Lung (tissue), 17 donors: ENCODE measurements at places on chromosomes 16 and 17.

DNA sequence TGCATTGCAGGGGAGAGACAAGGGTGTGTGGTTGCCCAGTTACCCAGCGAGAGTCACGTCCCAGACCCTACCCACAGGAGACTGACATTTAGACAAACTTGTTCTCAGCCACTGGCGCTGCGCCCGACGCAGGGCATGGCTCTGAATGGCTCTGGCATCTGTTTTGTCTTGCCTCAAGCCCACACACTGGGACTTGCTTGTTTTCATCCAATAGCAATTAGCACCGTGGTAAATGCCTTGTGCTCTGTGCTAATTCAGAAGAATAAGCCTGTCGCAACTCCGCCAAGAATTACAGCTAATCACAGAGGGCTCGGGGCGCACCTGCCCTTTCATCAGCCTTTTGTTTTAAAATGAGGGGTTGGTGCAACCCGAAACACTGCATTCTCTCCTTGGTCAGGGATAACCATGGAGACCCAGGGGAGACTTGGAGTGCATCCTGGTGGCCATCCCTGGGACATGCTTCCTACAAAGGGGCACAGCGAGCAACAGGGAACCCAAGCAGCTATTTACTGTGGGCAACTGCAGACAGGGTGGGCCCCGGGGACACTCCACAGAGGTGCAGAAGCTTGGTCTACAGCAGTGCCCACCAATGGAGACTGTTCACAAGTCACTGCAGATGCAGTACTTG, 220.6 kb upstream of the ZFHX3 start:
- no peak for DNase-seq

DNA sequence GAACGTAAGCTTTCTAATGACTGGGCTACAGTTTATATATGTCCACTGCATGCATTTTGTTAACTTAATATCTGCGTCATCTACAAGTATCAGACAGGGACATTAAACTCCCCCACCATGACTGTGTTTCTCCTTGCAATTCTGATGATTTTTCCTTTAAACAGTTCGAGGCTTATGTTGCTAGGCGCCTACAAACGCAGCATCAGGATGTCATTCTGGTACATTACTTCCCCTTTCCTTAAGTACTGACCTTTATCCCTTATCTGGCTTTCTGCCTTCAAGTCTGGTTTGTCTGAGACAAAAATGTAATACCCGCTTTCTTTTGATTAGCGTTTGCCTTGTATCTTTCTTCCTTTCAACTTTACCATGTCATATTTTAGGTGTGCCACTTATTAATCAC, 362.4 kb downstream of the SLC39A11 start:
- peak; percentile 61 for DNase-seq

GRCh38 chr17:17818088-17818526, 18.7 kb downstream of the SREBF1 start:
- DNase-seq = no peak

- DNase-seq = no peak
Measured at GRCh38 chr17:22506231-22506630, 813.9 kb downstream of the KCNJ18 start.

GRCh38 chr17:41559548-41559947, 12.3 kb downstream of the KRT9 start:
- no peak for DNase-seq

GRCh38 chr16:77894162-77894561, 105.8 kb downstream of the VAT1L start:
- DNase-seq = no peak

- peak; percentile 24 for DNase-seq
Measured at GRCh38 chr16:55418586-55418985, 60.4 kb upstream of the MMP2 start.

- DNase-seq = peak; percentile 99
Measured at GRCh38 chr17:67260170-67260987, 15.4 kb upstream of the HELZ start.

GRCh38 chr17:34852614-34853013, 108.6 kb downstream of the CCT6B start:
- DNase-seq = no peak

- DNase-seq = no peak
Measured at GRCh38 chr17:40511136-40511535, 9.7 kb upstream of the TNS4 start.

DNA sequence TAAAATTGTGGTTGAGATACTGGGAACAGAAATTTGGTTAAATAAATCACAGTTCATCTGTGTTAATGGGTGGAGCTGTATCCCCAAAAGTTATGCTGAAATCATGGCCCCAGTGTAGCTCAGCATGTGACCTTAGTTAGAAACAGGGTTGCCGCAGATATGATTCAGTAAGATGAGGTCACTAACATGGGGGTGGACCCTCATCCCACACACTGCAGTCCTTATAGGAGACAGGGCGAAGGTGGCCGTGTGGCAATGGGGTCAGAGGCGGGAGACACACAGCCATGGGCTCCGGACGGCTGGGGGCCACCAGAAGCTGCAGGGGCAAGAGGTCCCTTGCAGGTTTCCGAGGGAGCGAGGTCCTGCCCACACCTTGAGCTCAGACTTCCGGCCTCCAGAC, 10.7 kb downstream of the GALNS start:
- DNase-seq = no peak

GRCh38 chr17:36849871-36850348, 87.4 kb upstream of the LHX1 start:
- no peak for DNase-seq

DNA sequence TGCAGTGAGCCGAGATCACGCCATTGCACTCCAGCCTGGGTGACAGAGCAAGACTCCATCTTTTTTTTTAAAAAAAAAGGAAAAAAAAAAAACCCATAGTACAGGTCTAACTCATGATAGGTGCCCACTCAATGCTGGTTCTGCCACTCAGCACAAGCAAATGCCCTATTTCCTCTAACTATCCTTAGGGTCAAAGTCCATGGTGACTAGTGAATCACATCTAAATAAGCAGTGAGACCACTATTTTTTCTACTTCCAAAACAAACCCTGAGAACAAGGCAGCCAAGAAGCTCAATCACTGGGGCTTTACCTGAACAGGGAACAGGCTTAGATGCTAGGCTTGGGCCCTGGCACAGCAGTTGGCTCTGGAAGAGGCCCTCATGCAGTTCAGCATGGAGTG, 3.4 kb downstream of the BLTP2 start:
- no peak for DNase-seq

DNA sequence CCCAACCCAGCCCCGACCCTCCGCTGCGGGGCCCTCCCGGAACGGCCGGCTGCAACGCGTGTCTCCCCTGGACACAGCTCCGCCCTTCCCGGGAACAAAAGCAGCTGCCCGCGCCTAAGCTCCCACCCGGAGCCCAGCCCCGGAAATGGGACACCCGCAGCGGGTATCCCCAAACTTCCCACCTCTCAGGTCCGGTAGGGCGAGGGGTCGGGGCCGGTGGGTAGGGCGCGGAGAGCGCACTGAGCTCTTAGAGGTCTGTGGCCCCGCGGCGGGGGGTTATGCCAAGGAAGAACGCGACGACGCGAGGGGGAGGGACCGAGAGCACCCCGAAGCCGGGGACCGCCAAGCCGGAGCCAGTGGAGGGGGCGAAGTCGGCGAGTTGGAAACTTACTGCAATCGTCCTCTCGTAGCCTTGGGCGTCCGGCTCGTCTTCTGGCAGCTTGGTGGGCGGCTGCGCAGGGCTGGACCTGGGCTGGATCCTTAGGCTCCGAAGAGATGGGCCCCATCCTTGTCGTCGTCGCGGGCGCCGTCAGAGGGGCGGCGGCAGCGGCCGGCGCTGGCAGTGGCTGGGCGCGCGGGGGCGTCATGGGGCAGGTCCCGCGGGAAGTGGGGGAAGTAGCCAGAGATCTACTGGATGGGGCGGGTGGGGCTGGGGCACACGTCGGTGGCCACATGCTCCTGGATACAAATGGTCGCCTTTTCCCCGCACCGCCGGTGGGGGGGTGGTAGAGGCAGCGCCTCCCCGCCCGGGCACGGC, 6.9 kb downstream of the USP6 start:
- peak; percentile 54 for DNase-seq

GRCh38 chr16:87555647-87556046, 46.7 kb upstream of the JPH3 start:
- no peak for DNase-seq

- no peak for DNase-seq
Measured at GRCh38 chr16:9081843-9082242, 9.6 kb upstream of the HAPSTR1 start.

DNA sequence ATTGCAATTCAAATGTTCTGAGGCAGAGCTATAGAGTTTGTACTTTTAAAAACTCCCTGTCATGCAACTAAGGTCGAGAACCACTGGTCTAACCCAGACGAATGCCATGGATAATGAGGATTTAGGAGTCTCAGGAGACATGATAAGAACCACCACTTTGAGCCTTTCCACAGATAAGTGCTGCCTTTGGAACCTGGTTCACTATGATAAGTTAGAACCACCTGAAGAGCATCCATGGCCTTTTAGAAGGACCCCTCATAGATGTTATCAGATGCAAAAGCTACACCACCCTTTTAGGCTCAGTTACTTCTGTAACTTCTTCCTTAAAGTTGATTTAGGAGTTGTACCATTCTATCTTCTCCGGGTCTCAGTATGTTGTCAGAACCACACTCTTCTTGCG, 350.6 kb upstream of the CCL2 start:
- DNase-seq = no peak

GRCh38 chr17:80501741-80502577, 25.6 kb upstream of the NPTX1 start:
- no peak for DNase-seq

DNA sequence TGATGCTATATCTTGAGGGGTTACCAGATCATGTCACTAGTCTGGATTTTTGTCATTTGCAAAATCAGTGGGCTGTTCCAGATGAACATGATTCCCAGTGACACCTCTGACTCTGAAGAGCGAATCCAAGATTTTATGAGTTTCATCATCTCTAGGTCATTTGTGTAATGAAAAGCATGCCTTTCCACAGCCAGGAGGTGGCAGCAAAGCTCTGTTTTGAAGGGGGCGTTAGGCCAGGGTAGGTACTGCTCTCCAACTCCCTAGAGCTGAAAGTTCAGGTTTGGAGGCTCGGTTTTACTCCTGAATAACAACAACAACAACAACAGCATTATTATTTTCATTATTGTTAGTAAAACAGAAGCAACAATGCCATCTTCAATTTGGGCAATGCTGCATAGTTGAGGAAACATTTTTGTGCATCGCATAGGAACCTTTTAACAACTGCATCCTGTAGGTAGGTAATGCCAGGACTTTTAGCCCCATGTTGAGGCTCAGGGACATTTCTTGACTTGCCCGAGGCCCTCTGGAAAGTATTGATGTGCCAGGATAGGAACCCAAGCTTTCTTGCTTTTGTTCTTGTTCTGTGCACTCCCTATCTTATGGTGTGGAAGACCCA, 77.0 kb downstream of the MYH13 start:
- DNase-seq = peak; percentile 69

DNA sequence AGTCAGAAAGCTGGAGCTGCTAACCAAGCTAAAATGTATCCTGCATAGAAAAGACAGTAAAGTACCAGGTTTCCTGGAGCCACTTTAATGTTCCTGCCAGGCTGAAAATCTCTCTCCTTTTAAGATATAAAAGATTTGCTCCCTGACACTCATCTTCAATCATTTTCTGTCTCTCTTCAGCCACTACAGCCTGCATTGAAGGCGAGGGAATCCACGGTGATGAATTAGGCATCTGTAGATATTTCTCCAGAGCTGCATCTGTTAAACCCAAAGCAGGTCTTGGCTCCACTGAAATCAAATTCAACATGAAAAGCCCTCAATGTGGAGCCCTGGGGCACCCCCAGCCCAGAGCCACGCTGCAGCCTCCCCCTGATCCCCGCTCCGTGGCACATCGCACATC, 94.7 kb upstream of the CRHR1 start:
- no peak for DNase-seq

GRCh38 chr17:49112936-49113335, 19.6 kb upstream of the B4GALNT2 start:
- DNase-seq = no peak

- DNase-seq = no peak
Measured at GRCh38 chr17:76404976-76405563, 20.7 kb downstream of the SPHK1 start.

DNA sequence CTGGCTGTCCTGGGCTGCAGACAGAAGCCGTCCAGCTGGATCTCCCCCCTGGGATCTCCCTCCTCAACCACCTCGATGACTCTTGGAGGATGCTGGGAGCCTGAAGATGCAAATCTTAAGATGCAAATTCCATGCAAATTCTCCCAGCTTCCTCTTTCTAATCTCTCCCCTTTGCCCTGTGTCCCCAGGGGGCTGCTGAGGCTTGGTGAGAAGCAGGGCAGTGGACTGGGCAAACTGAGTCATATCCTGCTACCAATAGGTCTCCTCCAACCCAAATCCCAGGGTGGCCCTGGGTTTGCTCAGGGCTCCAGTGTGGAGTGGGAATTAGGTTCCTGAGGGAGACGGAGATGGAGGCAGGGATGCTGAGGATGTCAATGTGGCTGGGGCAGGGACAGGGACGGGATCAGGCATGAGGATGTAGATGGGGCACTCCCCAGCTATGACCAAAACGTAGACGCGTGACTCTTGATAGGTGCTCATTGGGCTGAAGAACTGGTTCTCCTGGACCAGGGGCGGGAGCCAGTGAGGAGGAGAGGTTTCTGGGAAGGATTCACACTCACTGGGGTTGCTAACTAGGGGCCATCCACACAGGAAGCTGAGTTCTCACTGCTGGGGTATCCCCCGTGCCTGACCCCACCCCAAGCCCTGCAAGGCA, 3.6 kb upstream of the ALOX12B start:
- DNase-seq = no peak

DNA sequence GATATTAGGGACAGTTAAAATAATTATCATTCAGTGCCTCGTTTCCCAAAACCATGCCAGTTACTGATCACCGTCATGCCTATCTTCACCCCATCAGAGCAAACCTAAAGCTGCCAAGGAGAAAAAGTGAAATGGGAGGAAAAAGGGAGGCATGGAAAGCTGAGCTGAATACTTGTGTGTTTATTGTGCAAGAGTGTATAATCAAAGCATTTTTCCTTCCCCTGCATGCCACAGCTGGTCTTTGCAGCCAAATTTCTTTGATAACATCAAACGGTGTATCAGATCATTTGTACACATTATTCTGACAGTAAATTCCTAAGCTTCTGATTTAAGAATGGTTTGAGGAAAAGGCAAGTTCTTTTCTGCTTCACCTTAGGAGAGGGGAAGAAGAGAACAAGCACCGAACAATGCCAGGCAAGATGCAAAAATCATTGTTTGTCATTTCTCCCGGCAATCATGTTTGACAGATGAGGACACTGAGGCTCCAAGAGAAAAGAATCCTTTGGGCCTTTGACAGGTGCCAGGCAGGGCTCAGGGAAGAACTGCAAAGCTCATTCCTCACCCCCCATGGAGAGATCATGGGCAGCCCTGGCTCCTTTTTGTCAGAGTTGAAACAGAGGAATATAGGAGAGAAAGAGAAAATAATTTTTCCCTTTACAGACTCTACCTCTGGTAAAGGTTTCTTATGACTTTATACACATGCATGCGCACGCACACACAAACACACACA, 51.4 kb upstream of the ARHGAP44 start:
- peak; percentile 46 for DNase-seq
